Neural progenitor cell (in vitro differentiated cells): ENCODE measurements at places on chromosomes 16 and 17.
A peak's percentile ranks its signal among the peaks of the same experiment; 100 is the strongest.

GRCh38 chr16:81686391-81687130 is 92.5 kb upstream of the PLCG2 start:
- no peak for DNase-seq

GRCh38 chr16:87855852-87856715 is 13.2 kb downstream of the SLC7A5 start:
- no peak for DNase-seq

DNA sequence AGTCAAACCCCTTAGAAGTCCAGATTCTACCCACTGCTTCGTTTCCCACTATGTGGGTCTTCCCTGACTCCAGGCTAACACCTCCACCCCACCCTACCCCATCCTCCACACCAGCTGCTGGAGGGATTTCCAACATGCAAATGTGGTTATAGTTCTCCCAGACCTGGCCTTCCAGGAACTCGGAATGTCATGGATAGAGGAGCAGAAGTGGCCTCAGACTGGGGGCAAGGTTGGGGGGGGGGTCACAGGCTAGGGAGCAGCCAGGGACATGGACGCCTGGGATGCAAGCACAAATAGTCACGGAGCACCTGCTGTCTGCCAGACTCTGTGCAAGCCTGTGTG is 2.0 kb downstream of the CAMKK1 start:
- DNase-seq, result no peak

DNA sequence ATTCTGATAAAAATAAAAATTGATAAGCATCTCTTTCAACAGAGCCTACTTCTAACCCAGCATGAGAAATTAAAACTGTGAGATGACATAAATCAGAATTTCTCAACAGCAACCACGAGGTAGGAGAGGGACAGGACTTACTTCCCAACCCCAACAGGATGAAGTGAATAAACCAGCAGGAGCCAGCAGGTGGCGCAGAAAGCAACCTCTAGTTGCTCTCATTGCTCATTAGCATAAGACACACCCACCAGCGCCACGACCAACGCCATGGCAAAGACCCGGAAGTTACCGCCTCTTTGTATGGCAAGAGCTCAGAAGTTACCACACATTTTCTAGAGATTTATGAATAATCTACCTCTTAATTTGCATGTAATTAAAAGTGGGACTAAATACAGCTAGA is 189.4 kb upstream of the CDH8 start:
- DNase-seq, result peak; percentile 78

DNA sequence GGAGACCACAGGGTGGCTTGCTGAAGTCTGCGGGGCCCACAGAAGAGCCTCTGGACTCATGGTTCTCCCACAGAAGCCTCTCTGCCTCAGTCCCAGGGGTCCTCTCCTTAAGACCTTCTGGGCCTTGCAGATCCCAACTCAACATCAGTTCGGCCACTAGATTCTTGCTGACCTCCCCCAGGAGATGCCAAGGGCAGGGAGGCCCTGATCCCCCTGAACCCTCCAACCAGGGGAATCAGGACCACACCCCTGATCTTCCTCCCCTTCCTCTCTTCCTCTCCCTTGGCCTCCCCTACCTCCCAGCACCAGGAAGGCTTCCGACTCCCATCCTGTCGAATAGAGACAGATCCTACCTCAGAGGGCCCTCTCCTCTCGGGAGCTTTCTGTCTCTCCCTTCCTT is 53.4 kb downstream of the NOS2 start:
- no peak for DNase-seq

- no peak for DNase-seq
Measured at GRCh38 chr16:15529673-15530072, 95.3 kb downstream of the BMERB1 start.

GRCh38 chr17:20123209-20123608 is 114.0 kb downstream of the SPECC1 start:
- DNase-seq, result no peak

DNA sequence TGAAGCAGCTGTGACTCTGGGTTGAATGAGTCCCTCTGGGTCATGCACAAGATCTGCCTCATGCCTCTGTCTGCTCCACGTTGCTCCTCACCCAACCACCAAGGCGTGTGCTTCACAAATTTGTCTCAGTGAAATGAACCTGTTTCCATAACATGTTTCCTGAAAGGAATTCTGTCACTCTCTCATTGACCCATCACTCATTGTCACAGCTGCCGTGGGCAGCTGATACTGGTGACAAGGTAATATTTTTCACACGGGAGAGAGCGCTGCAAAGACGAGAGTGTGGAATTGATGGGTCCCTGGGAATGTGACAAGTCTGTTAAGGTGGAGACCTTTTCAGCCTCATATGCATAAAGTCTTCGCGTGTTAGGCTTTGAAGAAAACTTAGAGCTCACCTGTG is 391.4 kb downstream of the CPPED1 start:
- no peak for DNase-seq
